Omental fat pad (tissue), 4 donors: ENCODE measurements at places on chromosomes 16 and 17.

DNA sequence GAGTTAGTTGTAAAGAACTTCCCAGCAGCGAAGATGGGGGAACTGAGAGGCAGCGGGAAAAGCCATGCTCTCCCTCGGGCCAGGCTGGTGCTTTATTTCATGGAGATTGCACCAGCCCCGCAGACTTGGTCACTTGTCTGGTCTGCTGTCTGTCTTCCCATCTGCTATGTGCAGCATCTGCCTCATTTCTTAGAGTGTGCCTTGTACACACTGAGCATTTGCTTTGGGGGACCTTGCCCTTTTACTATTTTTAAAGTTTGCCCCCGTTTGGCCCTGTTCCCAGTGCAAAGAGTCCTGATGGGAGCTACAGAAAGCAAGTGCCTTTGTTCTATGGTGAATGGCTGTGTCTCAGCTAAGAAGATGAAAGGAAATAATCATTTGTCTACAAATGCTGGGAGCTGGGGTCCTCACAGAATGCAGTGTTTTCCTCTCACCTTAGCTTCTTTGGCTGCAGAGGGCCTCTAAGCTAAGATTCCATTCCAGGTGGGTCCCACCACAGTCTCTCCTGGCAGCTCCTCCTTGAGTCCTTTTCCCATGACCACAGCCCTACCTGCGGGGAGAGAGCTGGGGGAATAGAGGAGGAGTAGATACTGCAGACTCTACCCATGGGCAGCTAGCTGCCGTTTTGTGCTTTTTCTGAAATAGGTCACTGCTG, 25.1 kb upstream of the CNOT1 start:
- DNase-seq = no peak

DNA sequence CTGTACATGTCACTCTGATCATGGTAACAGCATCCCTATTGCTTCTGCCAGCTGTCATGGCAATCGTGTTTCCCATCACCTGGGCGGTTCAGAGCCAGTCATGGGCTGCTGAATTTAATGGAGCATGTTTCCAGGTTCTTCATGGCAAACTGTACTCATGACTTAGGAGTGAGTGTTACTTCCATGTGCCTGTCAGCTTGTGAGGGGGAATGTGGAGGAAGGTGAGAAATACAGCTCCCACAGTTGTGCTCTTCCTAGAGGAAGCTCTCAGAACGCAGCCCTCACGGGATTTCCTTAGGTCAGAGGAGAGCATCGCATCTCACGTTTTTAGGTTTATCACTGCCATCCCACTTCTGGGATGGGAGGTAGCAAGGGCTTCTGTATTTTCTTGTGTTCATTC, 28.0 kb upstream of the ARHGAP23 start:
- DNase-seq = no peak

- DNase-seq = no peak
These were observed 31.2 kb upstream of the BCAR1 start for GRCh38 chr16:75282466-75283281.

GRCh38 chr17:29760279-29761039, 137.7 kb upstream of the CORO6 start:
- no peak for DNase-seq

DNA sequence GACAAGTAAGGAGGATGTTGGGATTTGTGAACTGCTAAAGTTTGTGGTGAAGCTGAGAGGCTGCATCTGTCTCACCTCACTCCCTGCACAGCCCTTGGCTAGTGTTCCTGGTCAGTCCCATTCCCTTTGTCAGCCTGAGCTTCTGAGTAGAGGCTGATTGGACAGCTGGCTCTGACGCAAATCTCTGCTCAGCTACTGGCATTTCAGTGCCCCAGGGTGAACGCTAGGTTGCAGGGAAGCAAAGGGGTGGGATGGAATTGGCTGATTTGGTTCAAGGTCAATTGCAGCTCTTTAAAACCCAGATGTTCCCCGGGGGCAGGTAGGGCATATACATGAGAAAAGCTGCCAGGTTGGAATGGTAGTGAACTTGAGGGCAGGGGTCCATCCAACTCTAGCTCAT, 23.1 kb upstream of the CNOT1 start:
- no peak for DNase-seq

GRCh38 chr17:10041916-10042588, 137.0 kb upstream of the RCVRN start:
- DNase-seq = no peak

DNA sequence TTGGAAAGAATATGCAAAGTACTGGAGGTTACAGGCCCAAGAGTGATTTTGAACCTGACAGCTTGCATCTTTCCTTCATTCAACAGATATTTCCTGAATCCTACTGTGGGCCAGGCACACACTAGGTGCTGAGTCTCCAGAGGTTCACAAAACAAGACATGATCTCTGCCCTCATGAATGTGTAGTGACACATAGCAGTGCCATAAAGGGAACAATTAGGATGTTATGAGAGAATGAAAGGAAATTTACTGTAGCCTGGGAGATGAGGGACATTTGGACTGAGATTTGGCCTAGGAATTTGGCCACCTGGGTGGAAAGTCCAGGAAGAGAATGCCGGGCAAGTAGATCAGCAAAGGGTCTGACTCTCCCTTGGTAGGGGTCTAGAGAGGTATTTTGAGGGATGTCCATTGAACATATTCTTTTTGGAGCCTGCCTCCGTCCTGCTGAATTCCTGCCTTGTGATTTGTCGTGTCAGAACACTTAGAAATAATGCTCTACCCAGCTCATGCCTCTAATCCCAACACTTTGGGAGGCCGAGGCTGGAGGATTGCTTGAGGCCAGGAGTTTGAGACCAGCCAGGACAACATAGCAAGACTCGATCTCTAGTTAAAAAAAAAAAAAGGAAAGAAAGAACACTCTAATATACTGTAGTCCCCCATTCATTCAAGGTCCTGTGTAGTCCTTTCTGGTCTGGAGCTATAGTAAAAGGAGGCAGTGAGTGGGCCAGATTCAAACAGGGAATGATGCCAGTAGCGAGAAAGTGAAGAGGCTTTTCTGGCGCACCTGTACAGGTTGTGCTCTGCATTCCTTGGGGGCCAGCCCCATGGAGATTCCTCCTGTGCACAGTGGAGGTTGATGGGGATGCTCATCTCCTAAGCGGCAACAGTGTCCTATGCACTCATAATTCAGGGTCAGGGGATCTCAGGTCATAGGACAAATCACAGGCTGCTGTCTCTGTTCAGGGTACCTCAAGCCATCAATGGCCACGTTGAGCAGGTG, 90.6 kb upstream of the CLEC18A start:
- no peak for DNase-seq

DNA sequence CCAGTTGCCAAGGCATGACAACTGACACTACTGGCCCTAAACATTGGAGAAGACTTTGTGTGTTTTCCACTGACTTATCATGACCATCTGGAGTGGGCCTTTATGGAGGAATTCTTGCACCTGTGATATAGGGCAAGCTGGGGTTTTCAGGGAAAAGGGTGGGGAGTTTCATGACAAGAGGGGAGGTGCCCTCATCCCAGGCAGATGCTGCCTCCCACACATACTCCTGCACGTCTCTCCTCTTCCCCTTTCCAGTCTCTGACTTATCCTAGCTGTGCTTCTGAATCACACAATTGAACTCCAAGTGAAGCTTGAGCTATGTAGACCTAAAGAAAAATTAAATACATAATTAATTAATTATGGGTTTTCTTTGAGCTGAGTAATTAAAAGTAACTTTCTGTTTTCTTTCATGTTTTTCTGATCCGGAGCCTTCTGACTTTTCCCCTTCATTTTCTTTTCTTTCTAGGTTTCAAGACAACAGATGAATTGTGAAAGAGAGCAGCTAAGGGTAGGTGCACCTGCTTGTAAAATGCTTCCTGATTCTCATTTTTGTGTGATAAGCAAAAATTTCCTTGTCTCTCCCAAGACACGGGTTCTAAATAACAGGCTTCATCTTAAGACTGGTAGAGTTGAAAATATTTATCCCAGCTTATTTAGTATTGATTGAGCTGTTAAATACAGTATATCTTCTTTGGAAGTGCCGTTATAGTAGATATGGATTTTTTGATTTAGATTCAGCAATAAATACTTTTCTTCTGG, 280.9 kb upstream of the RBFOX1 start:
- DNase-seq = no peak

GRCh38 chr16:17387256-17387655, 83.5 kb downstream of the XYLT1 start:
- no peak for DNase-seq

DNA sequence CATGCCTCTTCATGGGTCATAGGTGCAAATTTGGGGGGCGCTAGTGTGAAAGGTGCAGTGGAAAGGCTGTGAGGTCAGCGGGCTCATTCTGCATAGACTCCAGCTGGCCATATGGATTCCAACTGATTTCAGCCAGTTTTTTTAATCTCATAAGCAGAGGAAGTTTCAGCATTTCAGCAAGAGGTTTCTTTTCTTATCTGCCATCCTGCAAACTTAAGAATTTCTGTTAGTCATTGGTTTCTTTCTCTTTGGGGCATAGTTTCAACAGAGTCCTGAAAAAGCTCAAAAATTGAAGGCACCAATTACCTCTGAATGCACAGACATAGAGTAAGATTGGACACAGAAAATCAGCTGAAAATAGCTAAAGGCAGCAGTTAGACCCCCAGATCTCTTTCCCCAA, 16.2 kb upstream of the ALOX15 start:
- no peak for DNase-seq

GRCh38 chr17:71436479-71436878, 684.3 kb upstream of the SOX9 start:
- DNase-seq = no peak

- DNase-seq = no peak
These were observed 586 bp downstream of the MEAK7 start for GRCh38 chr16:84503751-84504395.

GRCh38 chr17:66187718-66188117, 4.2 kb downstream of the CEP112 start:
- DNase-seq = no peak

DNA sequence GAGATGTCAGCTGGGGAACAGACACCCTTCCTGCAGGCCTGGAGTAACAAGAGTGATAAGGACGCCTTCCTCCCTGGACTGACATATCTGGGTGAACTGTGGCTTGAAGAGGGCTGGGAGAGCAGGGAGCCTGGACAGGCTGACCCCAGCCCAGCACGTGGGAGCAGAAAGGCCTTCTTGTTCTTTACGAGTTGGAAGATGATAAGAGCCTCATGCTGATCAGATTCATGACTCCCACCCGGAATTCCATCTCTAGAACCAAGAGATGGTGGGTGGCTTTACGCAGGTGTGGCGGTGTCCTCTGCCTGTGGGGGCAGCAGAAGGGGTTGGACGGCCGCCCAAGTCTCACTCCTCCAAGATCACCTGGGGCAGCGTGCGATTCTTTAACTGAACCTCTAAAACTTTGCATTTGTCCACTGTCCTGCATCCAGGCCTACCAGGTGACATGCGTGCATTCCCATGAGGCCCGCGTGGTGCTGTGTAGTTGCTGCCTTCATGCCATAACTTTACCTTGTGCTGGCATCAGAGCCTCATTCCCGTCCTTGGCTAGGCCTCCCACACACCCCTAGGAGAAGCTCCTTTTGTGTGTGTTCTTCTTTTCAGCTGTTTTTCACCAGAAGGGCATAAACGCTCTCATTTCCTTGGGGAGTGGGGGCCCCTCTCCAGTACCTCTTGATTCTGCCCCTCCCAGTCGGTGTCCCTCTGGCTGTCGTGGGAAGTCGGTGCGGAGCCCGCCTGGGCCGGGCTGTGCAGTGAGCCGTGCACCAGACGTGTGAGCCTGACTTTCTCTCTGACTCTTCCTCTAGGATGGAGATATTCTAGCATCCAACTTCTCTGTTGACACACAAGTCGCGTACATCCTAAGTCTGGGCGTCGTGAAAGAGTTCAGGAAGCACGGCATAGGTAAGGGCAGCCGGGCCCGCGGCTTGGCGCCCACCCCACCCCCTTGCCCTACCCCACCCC, 13.3 kb downstream of the C16orf90 start:
- DNase-seq = no peak

DNA sequence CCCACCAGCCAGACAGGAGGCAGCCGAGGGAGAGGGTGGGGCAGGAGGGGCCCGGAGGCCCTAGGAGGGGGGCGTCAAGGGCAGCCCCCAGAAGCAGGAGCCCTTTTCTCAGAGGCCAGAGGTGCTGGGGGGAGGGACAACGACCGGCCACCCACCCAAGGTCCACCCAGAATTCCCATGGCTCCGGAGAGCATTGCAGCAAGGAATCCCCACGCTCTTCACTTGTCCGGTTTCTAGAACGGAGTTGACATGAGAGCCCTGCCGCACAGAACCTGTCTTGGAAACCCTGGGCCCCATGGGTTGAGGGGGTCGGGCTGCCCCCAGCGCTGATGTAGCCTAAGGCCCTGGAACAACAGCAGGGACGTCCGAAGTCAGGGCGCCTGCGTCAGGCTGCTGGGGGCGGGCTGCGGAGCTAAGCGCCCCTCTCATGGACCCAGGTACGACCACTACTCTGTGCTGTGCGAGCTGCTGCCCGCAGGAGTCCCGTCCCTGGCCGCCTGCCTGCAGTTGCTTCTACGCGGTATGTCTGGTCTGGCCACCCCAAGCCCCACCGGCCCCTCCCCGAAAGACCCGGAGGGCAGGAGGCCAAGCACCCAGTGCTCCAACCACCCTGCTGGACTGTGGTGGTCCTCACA, 11.2 kb downstream of the CYBC1 start:
- no peak for DNase-seq

DNA sequence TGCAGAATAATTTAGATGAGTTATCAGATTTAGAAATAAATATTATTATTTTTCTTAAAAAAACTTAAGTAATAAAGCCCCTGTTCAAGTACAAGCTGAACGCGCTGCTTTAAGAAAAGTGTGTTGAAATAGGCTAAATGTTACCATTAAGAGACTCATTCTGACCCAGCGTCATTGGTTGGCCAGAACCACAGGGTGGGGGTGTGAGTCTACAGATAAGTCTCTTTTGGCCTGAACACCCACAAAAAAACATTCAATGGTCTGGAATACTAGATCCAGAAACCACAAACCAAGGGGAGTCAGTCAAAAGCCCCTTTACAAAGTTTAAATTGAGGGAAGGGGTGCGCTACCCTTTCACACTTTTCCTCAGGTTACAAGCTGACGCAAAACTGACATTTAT, 776.1 kb downstream of the KCNJ2 start:
- no peak for DNase-seq

DNA sequence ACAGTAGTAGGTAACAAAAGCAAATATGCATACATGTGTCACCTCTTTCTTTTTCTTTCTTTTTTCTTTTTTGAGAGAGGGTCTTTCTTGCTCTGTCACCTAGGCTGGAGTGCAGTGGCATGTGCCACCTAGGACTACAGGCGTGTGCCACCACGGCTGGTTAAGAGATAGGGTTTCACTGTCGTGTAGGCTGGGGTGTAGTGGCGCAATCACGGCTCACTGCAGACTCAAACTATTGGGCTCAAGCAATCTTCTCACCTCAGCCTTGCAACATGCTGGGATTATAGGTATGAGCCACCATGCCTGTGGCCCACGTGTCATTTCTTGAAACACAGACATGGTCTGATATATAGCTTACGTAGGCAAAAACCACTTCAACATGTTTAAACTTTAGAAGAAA, 397.7 kb upstream of the PMFBP1 start:
- DNase-seq = no peak

DNA sequence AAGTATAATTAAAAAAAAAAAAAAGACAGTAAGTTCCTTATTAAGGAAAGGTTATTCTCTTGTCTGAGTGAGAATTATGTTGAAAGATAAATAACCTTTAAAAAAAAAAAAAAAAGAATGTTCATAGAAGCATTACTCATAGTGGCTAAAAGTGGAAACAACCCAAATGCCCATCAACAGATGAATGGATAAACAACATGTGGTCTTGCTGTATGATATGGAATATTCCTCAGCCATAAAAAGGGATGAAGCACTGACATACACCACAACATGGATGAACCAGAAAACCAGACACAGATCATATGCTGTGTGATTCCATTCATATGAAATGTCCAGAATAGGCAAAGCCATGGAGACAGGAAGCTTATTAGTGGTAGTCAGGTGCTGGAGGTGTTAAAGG, 9.2 kb upstream of the CCNF start:
- no peak for DNase-seq

GRCh38 chr17:80025140-80025539, 10.5 kb downstream of the TBC1D16 start:
- no peak for DNase-seq
